ENCODE measurements at places on chromosomes 12 and 14.

DNA sequence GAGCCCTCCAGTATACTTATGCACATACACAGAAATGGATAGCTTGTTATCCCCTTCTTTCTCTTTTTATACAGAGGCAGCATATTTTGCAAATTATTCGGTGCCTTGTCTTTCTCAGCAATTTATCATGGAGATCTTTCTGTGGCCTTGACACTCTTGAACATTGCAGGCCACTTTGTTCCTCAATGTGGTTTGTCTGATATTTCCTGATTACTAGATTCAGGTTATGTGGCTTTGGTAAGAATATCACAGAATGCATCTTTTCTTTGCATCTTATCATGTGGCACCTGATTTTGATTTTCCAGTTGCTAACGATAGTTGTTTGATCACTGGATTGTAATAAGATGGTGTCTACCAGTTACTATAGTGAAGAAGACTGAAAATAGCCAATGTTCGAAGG, 7.1 kb upstream of the SNRPF start:
- DNase-seq = no peak

GRCh38 chr12:4012073-4012472, 138.9 kb upstream of the PARP11 start:
- DNase-seq = no peak

DNA sequence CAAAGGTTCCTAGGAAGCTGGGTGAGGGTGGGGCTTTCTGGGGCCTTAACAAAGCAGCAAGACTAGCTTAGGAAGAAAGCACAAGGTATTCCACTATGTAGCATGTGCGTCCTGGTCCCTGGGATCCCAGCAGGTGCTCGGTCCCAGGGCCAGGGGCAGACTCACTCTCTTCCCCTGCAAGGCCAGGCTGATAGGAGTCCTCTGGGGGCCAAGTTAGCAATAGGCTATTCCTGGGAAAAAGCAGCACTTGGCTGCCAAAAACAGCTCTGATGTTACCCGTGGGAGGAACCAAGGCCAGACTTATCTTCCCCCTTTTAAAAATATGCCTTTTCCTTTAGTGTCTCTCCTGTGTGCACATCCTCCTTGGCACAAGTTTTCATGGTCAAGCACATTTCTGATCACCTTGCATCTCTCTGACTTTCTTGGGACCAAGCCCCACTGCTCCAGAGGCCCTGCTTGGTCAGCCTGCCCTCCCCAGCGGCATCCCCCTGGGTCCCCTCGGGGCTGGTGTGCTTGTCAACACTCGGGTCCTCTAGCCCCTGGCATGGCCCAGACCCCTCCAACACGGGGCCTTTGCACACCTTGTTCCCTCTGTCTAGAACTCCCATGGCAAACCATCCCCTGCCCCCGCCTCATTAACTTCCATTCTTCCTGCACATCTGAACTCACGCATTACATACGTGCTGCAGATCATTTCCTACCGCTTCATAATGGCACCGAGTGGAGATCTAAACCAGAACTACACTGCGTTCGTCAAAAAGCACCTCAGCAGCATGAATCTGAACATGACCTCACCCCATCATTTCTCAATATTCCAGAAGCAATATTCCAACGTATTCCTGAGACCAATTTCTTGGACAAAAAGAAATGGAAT, 21.9 kb downstream of the CCDC92 start:
- no peak for DNase-seq

DNA sequence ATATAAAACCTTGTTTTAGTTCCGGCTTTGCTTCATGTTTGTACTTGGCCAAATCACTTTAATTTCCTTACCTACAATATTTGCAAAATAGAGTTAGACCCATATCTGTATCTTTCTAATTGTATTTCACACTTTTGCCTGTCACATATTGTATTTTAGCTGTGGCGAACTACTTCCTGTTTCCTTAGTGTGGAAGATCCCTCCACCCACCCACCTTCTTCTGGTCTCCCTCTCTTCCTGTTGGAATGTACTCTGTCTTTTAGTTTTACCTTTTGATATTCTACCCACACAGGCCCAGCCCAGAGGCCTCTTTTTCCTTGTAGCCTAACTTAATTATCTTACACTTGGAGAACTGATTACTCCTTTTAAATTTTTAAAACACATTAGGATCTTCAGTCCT, 78.2 kb downstream of the SCN8A start:
- DNase-seq = no peak

GRCh38 chr14:30500222-30500621, 58.7 kb upstream of the G2E3 start:
- DNase-seq = peak; percentile 94

DNA sequence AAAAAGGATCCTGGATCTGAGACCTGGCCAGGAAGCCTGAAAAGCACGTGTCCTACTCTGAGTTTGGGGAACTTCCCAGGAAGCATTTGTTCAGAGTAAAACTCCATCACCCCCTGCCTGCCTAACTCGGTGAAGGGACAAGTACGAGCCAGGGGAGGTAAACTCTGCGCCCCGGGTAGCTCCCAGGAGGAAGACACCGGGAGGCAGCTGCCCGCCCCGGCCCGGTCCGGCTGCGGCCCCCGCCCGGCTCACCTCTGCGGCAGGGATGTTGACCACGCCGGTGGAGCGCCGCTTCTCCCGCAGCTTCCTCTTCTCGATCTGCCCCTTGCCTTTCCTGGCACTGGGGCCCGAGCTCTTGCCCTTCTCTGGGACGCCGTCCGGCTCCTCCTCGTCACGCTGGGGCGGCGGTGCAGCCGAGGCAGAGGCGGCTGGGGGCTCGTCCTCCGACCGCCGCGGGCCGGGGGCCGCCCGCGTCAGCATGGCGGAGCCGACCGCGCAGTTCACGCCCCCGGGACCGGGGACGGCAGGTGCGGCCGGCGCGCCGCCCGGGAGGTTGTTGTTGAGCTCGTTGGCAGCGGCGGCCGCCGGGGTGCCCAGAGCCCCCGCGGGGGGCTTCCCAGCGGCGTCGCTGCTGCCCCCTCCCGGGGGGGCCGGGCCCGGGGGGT, 1.2 kb downstream of the PAWR start:
- DNase-seq = peak; percentile 61

GRCh38 chr12:132085291-132085635, 58.9 kb downstream of the DDX51 start:
- DNase-seq = no peak

DNA sequence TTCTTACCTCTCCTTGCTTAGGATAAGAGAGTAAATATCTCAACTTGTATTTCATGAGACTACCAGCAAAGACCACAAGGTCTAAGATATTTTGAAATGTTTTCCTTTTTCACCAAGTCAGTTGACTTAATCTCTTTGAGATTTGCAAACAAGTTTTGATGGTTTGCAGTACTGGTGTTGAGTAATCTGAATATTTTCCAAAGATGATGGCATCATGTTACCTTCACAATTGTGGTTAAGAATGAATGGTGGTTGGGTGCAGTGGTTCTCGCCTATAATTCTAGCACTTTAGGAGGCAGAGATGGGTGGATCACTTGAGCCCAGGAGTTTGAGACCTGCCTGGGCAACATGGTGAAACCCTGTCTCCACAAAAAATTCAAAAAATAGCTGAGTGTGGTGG, 225.7 kb downstream of the TMTC2 start:
- no peak for DNase-seq

DNA sequence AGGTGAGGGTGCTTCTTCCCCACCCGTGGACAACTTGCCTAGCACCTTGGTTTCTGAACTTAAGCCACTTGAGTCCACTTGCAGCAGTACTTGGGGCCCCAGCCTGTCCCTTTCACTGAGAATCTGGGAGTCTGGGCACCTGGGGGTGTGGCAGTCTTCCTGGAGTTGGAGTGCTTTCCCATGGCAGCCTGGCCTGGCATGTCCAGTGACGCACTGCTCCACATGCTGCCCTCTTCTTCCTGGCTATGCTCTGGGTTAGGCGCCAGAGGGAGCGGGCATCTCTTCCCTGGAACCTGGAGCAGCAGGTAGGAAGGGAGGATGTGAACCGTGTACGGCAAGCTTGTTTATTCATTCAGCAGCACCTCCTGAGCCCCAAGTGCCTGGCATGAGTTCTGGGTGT, 76.4 kb downstream of the PAPOLA start:
- DNase-seq = no peak

- no peak for DNase-seq
Observed at GRCh38 chr14:54349713-54350112, 47.1 kb upstream of the CDKN3 start.
